ENCODE measurements at places on chromosomes 3 and 15. TPM values are rescaled to one million over a fixed set of nuclear protein-coding genes. Genes with fewer than 3 reads are reported as not detected.

DNA sequence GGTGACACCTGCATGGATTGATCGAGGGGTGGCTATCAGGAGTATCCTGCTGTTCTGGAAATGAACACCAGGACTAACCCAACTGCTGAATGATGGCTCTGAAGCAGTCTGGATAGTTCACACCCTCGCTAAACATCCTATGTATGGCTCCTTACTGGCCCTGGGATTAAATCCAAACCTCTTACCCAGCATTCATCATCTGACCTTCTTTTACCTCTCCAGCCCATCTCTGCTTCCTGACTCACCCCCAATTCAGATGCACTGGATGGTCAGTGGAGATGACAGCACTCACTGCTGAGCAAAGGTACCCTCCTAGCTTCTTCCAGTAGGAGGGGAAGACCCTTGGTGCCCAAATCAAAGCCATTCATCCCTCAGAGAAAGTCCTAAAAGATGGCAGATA, 235.2 kb upstream of the TRIM42 start:
- DNase-seq, result no peak

- DNase-seq, result no peak
These were observed 68.0 kb upstream of the ADPGK start for GRCh38 chr15:72851586-72851985.

GRCh38 chr3:100613721-100614390, 4.5 kb downstream of the ADGRG7 start:
- DNase-seq, result no peak

DNA sequence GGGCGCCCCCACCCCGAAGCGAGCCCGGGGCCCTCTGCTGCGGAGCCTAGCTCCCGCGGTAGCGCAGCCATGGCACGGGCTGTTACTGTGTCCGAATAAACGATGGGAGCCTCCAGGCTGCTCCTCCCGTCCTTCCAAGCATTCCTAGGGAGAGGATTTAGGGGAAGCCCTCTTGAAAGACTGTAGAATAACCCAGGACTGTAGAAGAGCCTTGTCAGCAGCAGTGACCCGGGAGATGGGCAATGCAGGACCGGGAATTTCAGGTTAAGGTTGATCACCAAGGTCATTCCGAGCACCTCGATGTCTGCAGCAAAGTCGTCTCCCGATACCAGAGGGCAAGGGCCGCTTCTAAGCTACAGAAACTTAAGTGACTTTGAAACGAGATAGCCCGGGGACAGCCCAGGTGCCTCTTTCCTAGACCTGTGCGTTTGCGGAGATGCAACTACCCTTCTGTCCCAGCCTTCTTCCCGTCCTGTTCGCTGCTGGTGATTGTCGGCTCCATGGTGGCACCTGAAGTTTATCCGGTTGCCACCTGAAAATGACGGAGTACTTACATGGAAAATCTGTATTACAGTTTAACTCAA, 753 bp upstream of the MYO5A start:
- peak; percentile 75 for DNase-seq

DNA sequence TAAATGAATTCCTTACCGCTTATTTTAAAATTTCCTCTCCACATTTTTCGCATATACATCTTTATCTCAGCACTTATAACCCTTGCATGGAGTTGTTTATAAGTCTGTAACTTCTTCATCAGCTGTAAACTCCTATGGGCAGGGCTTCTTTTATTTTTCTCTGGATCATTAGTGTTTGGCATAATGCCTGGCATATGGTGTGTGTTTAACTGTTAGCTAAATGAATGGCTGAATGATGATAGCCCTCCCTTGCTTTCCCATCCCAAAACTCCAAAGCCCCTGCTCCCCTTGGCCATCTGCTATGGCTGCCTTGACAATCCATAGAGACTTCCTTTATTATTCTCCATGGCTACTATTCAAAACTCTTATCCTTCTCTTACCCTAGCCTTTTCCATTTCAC, 48.1 kb upstream of the SEMA6D start:
- DNase-seq, result no peak

DNA sequence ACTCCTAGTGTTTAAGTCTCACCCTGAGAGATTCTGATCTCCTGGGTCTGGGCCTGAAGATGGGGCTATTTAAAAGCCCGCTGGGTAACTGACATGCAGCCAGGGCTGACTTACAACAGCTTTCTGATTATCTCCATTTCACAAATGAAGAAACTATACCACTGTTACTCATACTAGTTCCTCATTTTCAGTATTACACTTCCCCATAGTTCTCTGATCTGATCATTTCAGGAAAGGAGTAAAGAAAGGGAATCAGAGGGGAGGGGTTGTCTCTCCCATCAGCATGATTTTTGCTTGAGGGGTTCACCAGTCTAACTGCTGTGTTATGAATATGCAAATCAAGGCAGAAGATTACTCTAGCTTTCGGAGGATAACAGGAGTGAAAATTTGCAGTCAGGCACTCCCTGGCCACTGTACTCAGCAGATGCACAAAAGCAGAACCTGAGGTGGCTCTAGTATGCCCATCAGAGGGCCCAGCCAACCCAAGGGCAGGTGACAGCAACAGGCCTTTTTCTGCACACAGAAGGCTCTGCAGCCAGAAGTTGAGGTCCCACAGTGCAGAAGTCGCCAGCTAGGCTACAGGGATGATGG, 59.4 kb downstream of the DAPK2 start:
- no peak for DNase-seq

DNA sequence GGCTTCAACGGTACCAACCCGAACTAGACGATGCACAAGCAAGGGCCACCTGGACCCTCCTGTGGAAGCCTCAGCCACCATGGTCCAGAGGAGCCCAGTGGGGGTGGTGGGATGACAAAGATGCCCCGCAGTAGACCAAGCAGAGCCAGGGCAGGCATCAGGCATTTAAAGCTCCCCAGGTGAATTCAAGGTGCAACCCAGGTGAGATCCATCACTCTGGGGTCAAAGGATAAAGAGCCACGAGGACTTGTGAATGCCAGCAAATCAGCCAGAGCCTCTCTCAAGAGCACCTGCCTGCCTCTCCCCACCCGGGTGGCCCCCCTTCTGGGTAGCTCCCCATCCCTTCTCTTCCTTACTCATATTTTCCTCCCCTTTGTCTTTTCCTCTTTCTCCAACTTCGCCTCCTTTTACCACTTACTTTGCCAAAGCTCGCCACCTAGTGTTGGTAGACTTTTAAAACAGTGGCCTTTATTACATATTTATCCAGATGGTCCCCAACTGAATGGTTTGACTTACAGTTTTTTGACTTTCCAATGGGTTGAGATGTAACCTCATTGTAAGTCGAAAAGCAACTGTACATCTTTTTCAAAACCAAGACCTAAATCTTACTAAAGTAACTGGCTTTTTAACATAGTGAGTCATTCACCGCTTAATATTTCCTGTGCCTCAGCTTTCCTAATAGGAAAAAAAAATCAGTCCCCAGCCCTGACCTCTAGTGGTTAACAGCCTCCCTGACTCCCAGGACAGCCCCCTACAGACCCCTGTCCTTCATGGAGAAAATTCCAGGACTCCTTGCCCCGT, 18.8 kb downstream of the PLA2G4F start:
- DNase-seq, result peak; percentile 73

The SPINT1 gene
- 12.9 TPM for total RNA-seq

All from activated CD4-positive, alpha-beta T cell treated with anti-CD3 and anti-CD28 coated beads, Interleukin-2, amount 10 ng/mL, durations not matched to agents 24 days and 14 days (primary cell).